Cerebellum (tissue), 4 donors: ENCODE measurements at places on chromosomes 16 and 17. TPM values are rescaled to one million over a fixed set of nuclear protein-coding genes. Genes with fewer than 3 reads are reported as not detected.
A peak's percentile ranks its signal among the peaks of the same experiment; 100 is the strongest.

Gene UNC119
- total RNA-seq = 33.8 TPM

Gene RTN4RL1
- total RNA-seq = 6.9 TPM

Gene NXN
- total RNA-seq = 36.2 TPM

Gene SCN4A
- total RNA-seq = 0.09 TPM

Gene PRKCB
- 109 TPM for total RNA-seq

Gene GUCY2D
- total RNA-seq = not detected

Gene TEX14
- total RNA-seq = 0.54 TPM

Gene FAAP100
- 25.8 TPM for total RNA-seq

Gene UBALD2
- 5.4 TPM for total RNA-seq

Gene G6PC1
- 0.09 TPM for total RNA-seq

Gene GP1BA
- total RNA-seq = not detected

DNA sequence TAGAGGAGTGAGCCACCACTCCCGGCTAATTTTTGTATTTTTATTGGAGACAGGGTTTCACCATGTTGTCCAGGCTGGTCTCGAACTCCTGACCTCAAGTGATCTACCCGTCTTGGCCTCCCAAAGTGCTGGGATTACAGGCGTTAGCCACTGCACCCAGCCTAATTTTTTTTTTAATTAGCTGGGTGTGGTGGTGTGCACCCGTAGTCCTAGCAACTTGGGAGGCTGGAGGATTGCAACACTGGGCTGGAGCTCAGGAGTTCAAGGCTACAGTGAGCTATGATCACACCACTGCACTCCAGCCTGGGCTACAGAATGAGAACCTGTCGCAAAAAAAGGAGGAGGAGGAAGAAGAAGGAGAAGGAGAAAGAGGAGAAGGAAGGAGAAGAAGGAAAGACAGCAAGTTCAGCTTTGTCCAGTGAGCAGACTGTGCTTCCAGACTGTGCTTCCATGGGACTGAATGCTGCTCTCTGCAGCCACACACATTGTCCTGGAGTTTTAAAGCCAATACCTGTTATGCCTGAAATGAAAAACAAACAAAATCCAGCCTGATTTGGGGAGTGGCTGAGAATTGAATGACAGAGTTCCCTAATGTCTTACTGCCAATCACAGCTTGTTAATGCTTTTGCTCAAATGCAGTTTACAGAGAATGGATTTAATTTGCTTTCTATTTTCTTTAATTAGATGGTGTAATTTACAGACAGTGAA, 2.8 kb upstream of the TNFRSF13B start:
- DNase-seq = no peak

DNA sequence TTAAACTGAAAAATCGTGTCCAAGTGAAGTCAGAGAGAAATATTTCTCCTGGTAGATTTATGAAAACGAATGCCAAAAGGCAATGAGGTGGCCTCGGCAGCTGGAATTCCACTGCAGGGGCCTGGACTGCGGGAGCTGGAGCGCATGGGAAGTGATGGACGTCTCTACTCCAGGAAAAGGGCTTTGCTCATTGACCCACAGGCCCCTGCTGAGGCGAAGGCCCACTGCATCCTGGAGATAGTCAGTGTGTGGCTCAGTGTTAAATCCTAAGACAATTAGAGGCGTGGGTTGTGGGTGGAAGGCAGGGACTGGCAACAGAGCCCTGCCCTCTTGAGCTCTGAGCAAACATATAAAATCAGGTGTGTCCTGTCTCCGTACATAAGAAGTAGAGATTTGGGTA, 191.4 kb downstream of the SLC39A11 start:
- DNase-seq = no peak

GRCh38 chr17:48644910-48645557, 18.9 kb upstream of the HOXB9 start:
- DNase-seq = no peak

DNA sequence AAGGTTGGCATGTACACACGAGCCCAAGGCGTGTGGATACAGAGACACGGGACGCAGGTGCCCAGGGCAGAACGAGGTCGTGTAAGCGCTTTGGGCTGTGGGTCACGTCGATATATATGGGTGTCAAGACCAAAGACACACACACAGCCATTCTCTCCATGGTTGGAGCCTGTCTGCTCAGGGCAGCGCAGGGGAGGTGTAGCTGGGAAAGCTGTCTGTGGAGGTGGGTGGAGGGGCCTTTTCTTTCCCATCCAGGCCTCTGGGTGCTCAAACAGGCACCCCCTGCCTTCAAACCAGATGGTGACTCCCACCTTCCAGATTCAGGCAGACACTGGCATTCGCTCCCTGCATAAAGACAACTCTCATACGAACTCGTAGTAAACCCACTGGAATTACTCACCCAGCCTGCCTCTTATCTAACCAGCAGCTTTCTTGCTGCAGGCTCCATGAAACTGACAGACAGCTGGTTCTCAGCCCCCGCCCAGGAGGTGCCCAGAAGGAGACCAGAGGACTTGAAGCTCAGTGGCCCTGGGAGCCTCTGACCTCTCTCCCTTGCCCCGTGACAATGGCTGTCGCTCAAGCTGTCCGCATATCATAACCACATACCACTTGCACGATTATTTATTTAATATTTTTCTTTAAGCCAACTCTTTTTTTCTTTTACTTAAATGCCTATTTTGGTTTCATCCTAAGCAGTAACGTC, 237.1 kb downstream of the KATNIP start:
- DNase-seq = no peak

DNA sequence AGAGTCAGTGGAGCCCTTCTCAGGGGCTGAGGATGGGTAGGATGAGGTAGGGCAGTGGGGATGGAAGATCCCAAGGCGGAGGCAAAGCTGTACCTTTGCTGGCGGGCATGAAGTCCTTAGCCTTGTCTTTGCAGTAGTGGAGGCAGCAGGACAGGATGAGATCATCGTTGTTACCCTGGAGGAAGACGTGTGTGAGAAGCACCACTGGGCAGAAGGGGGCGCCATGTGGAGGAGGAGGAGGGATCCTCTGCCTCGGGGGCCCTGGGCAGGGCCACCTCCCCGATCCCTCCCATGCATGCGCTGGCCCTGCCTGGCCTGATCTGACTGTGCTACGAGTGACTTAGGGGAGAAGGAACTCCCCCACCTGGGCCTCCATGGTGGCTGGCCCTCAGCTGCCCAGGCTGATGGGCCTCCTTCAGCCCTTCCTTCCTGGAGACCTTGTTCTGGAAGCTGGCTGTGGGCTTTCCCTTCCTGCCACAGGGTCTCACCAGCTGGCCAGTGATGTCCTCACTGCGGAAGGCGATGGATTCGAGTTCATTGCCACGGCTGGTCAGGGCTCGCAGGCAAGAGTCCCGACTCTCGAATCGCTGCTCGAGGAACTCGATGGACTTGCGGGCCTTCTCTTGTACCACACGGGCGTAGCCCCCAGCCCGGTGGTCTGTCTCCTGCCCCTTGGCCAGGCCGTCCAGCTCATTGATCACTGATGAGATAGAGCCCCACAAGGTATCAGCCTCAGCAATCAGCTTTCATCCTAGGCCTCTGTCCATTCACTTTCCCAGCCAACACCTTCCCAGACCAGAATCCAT, 10.3 kb downstream of the HIC1 start:
- DNase-seq = no peak

DNA sequence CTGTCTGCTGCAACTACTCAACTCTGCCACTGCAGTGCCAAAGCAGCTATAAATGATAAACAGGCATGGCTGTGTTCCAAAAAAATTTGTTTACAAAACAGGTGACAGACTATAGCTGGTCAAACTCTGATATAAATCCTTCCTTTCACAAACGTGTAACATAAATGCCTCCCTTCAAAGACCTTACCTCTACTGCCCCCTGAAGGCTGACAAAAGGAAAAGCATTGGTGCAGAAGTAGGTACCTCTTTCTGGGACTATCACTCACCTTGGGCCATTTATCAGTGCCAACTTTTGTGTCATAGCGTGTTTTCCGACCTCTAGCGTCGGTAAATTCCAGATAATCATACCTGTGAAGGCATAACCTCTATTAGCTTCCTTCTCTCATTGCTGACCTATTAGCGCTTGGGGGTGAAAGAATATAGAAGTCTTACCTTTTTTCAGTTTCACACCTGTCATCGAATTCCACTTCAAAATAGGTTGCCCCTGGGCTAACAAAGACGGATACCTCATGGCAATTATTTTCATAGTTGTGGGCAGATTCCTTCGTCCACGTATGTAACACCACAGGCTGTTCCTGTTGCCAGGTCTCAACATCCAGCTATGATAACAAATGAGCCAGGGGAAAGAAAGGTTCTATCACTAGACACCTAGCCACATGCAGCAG, 67.9 kb downstream of the ZZEF1 start:
- peak; percentile 44 for DNase-seq

DNA sequence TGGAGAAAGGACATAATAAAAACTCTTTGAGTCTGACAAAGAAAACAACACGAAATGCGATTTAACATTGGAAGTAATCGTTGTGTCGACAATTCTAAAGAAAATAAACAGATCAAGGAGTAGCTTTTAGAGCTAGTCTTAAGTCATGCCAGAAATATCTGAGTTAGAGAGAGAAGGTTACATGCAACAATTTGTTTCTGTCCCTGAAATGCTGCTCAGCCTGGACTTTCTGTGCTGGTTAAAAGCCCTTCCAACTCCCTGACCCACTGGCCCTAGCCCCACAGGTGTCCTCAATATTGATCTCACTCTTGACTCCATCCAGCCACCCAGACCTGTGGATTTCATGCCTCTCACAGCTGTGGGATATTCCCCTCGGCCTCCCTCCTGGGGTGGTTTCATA, 33.2 kb upstream of the TEX2 start:
- no peak for DNase-seq

GRCh38 chr16:65919145-65919985, 447.1 kb upstream of the CDH5 start:
- DNase-seq = no peak

DNA sequence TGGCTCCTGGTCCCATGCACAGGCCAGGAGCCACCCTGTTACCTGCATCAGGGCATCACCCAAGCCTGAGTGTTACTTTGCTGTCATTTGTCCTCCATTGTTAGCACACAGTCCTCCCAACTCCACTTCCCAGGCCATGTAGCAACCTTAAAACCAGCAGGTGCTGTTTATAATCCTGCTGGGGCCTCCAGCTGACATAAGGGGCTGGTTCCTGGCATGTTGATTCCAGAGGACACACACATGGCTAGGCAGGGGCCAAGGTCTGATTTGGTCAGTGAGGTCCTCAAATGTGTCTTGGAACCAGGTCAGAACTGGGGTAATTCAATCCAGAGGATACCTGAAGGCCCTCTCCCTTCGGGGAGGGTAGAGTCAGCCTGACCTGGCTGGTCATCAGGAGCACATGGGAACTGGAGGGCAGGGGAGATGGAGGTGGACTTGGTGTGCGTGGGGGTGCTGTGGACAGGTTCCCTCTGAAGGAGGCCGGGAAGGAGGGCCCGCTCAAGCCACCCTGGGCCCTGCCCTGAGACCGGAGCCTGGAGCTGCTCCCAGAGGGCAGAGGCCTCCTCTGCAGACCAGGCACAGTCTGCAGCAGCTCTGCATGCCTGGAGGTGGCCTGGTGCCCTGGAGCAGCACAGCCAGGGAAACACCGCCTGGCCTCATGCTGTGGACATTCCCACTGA, 6.6 kb downstream of the ADORA2B start:
- no peak for DNase-seq

GRCh38 chr16:1862394-1862793, 9.6 kb downstream of the MEIOB start:
- no peak for DNase-seq

DNA sequence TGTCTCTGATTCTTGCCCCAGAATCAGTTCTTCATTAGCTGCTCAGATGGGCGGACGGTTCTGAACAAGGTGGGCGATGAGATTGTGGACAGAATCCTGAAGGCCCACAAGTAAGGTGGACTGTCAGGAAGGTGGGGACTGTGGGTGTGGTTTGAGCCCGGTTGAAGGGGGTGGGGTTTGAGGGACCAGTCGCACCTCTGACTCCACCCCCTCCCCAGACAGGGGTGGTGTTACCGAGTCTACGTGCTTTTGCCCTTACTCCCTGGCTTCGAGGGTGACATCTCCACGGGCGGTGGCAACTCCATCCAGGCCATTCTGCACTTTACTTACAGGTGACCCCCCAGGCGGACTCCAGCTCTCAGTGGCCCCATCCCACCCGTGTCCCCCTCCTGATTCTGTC, 11.3 kb downstream of the PLD2 start:
- no peak for DNase-seq

- no peak for DNase-seq
Observed at GRCh38 chr16:30896261-30896888, at the start of gene CTF1. Gene CTF1, plus strand, starts transcription at chr16:30896614. Its CDS starts 30 bp downstream, at chr16:30896644.

DNA sequence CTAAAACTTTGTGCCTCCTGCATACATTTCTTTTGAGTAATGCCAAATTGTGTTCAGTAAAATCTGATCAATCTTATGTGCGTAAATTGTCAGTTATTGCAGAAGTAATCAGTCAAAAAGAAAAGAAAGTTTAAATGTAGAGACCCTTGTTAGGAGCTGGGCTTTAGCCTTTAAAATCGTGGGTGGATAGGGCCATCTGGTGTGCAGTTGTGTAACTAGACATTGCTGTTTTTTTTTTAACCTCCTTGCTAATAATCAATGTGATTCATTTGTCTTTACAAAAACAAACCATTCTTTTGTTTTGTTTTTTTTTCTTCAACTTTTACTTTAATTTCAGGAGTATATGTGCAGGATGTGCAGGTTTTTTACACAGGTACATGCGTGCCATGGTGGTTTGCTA, 5.3 kb upstream of the WWOX start:
- DNase-seq = no peak

DNA sequence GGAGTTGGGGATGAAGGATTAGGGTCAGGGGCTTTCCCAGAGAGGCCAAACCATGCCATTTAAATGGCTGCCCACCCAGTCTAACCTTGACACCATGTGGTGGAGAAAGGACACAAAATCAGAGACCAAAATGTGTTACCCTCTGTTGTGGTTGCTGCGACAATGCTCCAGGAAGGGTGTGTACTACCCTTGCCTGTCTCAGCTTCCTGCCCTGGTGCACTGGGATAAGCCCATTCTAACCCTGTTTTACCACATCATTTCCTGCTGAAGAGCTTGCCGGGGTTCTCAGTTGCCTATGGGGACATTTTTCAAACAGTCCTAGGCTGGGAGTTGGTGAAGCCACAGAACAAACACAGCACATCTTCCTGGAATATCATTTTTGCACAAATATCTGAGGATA, 4.9 kb downstream of the OR4D1 start:
- no peak for DNase-seq

GRCh38 chr17:58536542-58536941, 22.1 kb upstream of the MTMR4 start:
- DNase-seq = no peak
